ENCODE measurements at places on chromosomes 3 and 15. TPM values are rescaled to one million over a fixed set of nuclear protein-coding genes. Genes with fewer than 3 reads are reported as not detected.

Gene PLA2G4E
- total RNA-seq: not detected

Gene CCR2
- not detected for total RNA-seq

Gene PIF1
- 21.5 TPM for total RNA-seq

Gene ANKRD28
- total RNA-seq: 46.8 TPM

Gene WDR48
- 24.9 TPM for total RNA-seq

Gene SOX2
- total RNA-seq: 0.60 TPM

Gene VILL
- not detected for total RNA-seq

Gene DGKG
- 7.6 TPM for total RNA-seq

Gene MESP1
- total RNA-seq: 1.1 TPM

Gene MITF
- total RNA-seq: 5.8 TPM

Gene NRG4
- total RNA-seq: 1.3 TPM

Gene CELSR3
- total RNA-seq: 5.7 TPM

Gene SNX22
- total RNA-seq: 0.90 TPM

Gene ZIC1
- total RNA-seq: not detected

Gene CYP1A2
- total RNA-seq: not detected

Gene TM6SF1
- not detected for total RNA-seq

Gene NDUFB4
- total RNA-seq: 222 TPM

Gene PPARG
- 34.3 TPM for total RNA-seq

Gene CIDEC
- total RNA-seq: 29.8 TPM

Gene CGNL1
- 0.93 TPM for total RNA-seq

Gene TRIM69
- total RNA-seq: 5.9 TPM

Gene TOPAZ1
- not detected for total RNA-seq

Gene GPR176
- total RNA-seq: 9.4 TPM

Gene XXYLT1
- 9.7 TPM for total RNA-seq

Gene MAN2A2
- 18.6 TPM for total RNA-seq

Gene GOLGA8J
- total RNA-seq: not detected

Gene FETUB
- total RNA-seq: 0.14 TPM

Gene CDHR4
- 0.23 TPM for total RNA-seq

Gene CPNE9
- not detected for total RNA-seq

Gene SH2D7
- not detected for total RNA-seq

Gene SEMA5B
- total RNA-seq: 0.13 TPM

Gene LSMEM2
- total RNA-seq: not detected

Gene AMIGO3
- 0.56 TPM for total RNA-seq

Gene GNAI2
- total RNA-seq: 48.7 TPM

Gene PRICKLE2
- total RNA-seq: 2.6 TPM

Gene SPTBN5
- total RNA-seq: 0.37 TPM
